ENCODE measurements at places on chromosomes 11 and 22. TPM values are rescaled to one million over a fixed set of nuclear protein-coding genes. Genes with fewer than 3 reads are reported as not detected.

- no peak for DNase-seq
These were observed 8.3 kb downstream of the LGR4 start for GRCh38 chr11:27464289-27464696.

The POU2AF3 gene
- 1.7 TPM for total RNA-seq

DNA sequence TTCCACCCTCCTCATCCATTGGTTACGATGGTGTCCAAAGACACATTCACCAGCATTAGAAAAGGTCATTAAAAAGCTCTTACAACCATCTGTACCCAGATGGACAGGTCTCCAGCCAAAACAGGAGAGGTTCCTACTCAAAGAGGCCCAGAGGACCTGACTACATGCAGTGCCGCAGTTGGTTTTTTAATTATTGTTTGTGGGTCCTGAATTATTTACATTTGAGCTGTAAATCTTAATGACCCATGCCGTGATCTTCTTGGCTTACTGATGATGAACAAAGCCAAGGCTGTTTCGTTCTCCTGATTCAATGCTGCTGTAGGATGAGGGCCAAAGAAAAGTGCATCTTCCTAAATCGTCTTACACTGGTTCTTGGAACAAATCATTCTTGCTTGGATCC is 83.7 kb downstream of the CADM1 start:
- DNase-seq: no peak

The SMC1B gene
- not detected for total RNA-seq

DNA sequence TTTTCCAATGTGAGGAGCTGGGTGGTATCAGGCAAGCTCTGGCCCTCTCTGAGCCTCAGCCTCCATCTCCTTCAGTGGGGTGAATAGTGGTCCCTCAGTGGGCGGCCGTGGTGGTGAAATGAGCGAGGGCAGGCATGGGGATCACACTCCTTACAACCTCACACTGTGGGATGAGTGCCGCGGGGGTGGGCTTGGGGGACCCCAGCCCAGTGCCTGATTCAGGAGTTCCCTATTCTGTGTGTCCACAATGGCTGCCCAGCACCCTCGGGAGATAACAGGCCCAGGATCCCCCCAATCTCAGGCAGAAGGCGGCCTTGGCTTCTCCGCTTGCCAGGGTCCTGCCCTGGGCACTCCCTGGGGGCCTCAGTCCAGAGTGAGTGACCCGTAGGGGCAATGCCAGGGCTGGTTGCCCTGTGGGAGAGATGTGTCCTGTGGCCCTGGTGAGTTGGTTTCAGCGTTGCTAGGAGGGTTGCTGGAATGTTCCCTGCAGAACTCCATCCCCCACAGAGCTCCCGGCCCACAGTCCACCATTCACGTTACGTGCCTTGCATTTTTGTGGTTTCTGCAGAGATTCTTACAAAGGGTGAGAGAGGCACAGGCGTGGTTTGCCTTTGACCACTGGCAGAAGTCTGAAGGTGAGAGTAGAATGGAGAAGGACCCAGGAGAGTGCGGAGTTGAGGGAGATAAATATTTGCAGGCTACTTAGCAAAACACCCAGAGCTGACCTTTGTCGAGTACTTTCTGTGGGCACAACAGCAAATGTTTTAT is 2.9 kb downstream of the ALDH3B1 start:
- no peak for DNase-seq

The SOX6 gene
- total RNA-seq: 16.0 TPM

GRCh38 chr11:34972366-34972765 is 55.9 kb downstream of the PDHX start:
- DNase-seq: no peak

GRCh38 chr22:43080616-43081015 is 8.6 kb downstream of the TTLL1 start:
- DNase-seq: no peak

The ASCL2 gene
- 1.9 TPM for total RNA-seq

DNA sequence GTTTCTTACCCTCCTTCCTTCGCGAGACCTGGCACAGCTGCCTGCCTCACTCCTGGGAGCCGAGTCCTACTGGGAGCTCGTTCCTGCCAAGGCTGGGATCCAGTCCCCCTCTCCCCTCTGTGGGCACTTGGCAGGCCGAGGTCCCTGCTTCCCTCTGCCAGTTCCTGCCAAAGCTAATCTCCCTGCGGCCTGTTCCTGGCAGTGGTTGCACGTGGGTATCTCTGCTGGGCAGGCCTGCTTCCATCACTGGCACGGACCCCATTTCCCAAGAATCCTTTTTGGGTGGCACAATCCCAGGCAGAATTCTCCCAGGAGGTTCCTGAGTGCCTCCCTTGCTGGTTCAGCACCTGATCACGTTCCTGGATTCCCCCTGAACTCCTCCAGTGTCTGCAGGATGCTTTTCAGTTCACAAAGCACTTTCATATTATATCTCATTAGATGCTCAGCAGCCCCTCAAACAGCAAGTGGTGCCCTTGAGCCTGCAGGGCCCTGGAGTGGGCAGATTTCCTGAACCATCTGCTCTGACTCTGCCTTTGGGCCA is 96.5 kb downstream of the RRM1 start:
- DNase-seq: no peak

GRCh38 chr11:72643547-72643946 is 30.7 kb downstream of the PDE2A start:
- no peak for DNase-seq

- DNase-seq: no peak
These were observed 3.9 kb downstream of the PACSIN2 start for GRCh38 chr22:43011079-43011478.

DNA sequence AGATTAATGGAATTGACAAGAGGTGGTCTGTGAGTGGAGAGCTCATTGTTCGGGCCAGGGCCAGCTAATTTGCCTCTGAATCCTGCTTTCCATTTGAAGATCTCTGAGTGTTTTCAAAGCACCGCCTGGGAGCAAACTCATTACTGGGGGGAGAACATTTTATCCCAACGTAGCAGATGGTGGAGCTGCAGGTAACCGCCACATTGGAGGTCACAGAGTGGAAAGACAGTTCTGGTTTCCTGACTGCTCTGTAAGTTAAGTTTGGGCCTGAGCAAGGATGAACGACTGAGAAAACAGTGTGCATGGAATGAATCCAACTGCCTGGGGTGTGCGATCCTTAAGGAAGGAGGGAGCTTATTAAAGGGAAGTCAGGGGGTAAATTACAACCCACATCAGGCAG is 30.5 kb downstream of the LMO2 start:
- no peak for DNase-seq

DNA sequence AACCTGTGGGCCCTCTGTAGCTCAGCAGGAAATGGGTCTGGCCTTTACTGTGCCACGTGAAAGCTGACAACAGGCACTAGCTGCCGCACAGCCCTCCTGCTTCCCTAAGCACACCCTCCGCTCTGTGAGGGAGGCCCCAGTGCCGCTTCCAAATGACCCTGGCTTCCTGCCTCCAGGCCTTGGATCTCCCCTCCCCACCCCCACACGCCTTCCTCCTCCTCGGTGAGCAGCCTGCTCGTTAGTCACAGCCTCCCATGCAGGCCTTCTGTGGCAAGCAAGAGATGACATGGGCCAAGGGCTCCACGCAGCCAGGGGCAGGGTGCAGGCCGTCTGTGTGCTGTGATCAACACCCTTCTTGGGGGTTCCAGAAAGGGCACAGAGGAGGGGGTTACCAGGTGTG is 15.3 kb upstream of the RASL10A start:
- no peak for DNase-seq

- no peak for DNase-seq
These were observed 369.4 kb downstream of the DDX10 start for GRCh38 chr11:109034339-109034696.

- DNase-seq: no peak
These were observed 23.4 kb upstream of the GRK3 start for GRCh38 chr22:25540908-25541660.

- no peak for DNase-seq
These were observed 72.3 kb downstream of the PPP6R3 start for GRCh38 chr11:68532727-68533369.

DNA sequence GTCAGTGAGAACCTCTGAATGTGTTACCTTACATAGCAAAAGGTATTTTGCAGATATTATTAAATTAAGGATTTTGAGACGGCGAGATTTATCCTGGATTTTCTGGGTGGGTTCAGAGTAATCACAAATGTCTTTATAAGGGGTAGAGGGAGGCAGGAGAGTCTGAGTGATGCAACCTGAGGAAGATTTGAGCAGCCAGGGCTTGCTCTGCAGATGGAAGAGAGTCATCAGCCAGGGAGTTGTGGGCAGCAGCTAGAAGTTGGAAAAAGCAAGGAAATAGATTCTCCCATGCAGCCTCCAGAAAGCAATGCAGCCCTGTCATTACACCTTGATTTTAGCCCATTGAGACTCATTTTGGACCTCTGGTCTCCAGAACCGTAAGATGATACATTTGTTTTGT is 4.1 kb upstream of the WDR74 start:
- DNase-seq: no peak

- DNase-seq: no peak
These were observed 4.5 kb downstream of the OR56A4 start for GRCh38 chr11:6002202-6002699.

GRCh38 chr11:123145661-123146060 is 49.4 kb downstream of the CLMP start:
- DNase-seq: no peak

- no peak for DNase-seq
These were observed 11.2 kb upstream of the PPP2R1B start for GRCh38 chr11:111777094-111778046.

All from esophagus squamous epithelium (tissue), 5 donors.